ENCODE measurements at places on chromosomes 2 and 18.
A peak's percentile ranks its signal among the peaks of the same experiment; 100 is the strongest.

DNA sequence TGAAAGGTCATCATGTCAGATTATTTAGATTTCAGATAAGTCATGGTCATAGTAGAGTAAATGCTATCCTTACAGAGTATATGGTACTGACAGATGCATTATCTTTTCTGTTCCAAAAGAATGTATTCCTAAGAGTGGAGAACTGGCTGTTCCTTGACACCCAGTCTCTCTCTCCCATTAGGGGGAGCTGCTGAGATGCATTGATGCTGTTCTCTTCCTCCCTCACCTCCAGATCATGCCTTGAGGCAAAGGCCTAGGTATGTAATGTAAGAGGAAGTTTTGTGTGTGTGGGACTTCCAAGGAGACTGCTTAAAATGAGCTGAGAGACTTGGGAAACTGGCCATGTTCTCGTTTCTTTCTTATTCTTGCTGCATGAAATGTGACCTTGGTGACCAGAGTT, 979.5 kb upstream of the CELF4 start:
- peak; percentile 2 for DNase-seq

GRCh38 chr2:24875272-24875671, 44.8 kb downstream of the ADCY3 start:
- peak; percentile 90 for DNase-seq

- no peak for DNase-seq
Measured at GRCh38 chr18:13418013-13418710, 199.6 kb downstream of the LDLRAD4 start.

- no peak for DNase-seq
Measured at GRCh38 chr2:160197587-160197986, 2.5 kb downstream of the ITGB6 start.

- no peak for DNase-seq
Measured at GRCh38 chr18:54100920-54101470, 123.5 kb downstream of the MBD2 start.

- DNase-seq: peak; percentile 55
Measured at GRCh38 chr2:145975406-145975805, 1455.5 kb upstream of the ZEB2 start.

GRCh38 chr2:204170411-204170810, 233.8 kb downstream of the ICOS start:
- no peak for DNase-seq

DNA sequence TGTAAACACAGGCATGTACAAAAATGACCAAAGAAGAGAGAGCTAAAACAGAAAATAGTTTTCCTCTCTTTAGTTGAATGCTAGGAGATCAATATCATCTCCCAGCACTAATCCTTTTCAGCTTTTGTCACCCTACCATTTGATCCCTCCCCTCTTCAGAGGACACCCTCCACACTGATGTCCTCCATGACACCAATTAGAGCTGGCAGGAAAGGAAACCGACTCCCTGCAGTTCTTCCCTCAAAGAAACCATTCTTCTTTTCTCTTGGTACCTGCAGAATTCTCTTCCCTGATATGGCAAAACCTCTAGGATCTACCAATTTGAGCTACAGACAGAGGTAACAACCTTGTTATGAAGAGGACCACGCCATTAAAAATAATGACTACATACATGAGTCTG, 5.3 kb downstream of the EPB41L3 start:
- DNase-seq: no peak

DNA sequence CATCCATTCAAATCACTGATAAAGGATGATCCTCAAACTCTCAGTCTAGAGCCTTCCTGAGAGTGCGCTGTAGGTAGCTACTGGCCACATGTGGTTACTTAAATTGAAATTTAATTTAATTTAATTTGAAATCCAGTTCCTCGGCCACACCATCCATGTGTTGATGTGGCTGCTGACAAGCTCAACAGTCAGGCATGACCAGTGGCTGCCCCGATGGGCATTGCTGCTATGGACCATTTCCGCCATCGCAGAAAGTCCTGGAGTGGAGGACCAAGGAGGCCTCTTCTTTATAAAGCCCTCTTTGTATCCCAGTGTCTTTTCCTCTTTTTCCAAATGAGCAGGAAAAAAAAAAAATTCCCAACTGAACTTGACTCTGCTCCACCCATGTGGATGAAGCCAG, 100.6 kb downstream of the HDAC4 start:
- no peak for DNase-seq

DNA sequence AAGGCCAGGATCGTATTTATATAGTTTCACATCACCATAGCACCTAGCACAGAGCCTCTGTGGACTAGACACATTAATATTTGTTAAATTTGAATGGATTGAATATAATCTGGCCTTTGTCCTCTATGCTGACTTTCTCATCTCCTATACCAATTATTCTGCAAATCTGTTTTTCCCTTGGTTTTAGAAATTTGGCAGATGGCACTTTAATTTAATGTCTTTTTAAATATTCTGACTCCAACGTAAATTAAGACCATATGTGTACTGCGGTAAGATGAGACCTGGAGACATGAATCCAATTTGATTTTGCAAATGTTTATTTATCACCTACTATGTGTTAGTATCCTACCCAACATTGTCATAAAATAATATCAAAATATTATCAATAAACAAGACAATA, 1281.9 kb upstream of the PIK3C3 start:
- no peak for DNase-seq

DNA sequence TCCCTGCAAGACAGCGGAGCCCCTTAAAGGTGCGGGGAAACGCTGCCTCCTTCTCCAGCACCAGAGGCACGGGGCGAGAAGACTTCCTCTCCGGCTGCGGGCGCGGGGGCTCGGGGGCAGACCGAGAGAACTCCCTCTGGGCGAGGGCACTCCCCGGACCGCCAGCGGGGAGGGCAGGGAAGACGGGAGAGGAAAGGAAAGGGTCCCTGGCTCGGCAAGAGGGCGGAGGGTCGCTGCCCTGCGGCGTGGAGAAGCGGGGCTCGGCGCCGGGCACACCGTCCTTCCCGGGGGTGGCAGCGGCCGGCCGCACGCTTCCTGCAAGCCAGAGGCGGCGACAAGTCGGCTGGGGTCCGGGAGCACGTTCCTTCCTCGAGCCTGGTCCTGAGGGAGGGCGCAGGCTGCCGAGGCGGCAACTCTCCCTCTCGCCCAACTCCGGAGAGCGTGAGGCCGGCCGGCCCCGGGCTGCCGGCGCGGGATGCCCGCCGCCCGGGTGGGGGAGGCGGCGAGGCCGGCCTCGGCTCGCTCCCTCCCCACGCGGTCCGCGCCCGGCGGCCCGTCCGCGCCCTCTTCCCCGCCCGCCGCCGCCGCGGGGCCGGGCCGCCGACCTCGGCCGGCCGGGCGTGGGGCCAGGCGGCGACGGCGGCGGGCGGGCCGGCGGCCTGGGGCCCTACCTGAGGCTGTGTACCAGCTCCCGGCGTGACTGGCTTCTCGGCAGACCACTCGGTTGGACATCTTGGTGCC, 1.1 kb downstream of the MEMO1 start:
- peak; percentile 63 for DNase-seq
